Kidney (tissue), 22 donors: ENCODE measurements at places on chromosomes 3 and 15. TPM values are rescaled to one million over a fixed set of nuclear protein-coding genes. Genes with fewer than 3 reads are reported as not detected.

DNA sequence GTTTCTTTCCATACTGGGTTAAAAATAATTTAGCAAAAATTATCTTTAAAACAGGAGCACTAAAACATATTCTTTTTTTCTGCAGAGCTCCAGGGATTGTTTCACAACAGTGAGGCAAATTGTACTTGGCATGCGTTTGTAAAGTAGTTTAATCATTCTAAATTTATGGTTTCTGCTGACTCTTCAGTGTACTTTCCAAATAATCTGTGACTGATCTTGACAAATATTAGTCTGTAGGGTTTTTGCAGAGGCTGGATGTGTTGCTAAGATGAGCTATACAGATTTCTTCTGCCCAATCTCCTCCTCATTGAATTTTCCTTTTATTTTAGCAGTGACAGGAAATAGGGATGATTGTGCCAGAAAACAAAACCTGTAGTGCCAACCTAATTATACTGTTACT is 328.0 kb upstream of the MANF start:
- DNase-seq = no peak

DNA sequence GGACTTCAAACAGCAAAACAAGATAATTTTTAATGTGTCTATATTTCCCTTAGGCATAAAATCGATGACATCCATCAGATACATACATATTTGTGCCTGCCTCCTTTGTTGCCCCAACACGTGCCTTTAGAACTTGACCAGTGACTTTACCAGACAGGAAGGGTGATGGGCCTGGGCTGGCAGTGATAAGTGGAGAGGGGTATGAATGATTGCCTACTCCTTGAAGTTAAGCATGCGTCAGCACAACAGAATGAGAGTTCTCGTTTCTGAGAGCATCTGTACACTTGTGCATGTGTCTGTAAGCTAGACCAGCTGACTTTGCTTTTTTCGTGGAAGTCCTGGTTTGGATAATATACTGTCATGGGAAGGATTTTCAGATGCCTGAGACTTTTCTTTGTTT is 54.9 kb upstream of the COL6A6 start:
- DNase-seq = no peak

DNA sequence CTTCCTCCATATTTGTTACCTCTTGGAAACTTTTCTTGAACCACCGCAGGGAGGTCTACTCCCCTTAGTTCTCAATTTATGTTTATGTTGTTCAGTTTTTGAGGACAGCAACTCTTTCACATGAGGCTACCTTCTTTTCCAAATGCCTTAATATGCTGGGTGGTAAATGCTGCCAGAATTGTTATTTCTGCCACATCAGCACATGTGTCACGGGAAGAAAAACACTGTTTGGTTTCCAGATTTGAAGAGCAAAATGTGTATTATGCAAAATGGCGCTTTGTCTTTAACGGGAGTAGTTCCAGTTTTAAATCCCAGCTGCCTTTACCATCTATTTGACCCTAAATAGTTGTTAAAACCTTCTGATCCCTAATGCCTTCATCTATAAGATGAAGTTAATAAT is 606.2 kb upstream of the TBL1XR1 start:
- DNase-seq = no peak

The CCR1 gene
- 7.4 TPM for polyA plus RNA-seq

DNA sequence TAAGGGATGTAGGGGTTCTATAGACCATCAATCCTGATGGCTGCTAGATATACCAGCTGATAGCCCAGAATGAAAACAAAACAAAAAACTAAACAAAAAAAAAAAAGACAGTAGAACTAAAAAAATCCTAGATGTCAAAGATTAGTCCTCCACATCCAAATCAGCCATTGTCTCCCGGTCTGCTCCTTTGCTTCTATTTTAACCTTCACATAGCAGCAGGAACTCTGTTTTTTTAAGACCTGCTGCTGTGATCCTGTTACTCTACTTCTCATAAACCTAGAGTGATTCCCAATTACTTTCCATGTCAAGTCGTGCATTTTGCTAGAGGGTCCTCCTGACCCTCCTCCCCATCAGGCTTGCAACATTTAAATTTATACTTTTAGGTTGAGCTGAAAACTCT is 2.5 kb downstream of the IFT122 start:
- no peak for DNase-seq

DNA sequence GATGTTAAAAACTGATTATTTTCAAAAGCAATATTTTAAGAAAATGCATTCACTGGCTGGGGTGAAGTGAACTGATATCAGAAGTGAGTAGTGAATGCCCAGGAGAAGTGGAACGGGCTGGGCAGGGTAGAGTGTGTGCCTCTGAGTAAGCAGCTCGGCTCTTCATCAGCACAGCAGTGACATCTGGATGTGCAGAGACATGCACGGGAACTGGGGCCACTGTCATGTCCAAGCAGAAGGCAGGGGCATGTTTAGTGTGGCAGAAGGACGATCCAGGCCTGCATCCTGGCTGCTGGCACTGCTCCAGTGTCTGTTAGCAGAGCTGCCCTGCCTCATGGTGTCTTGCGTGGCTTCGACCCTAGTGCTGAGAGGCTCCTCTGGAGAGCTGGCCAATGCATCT is 305.6 kb upstream of the LRRFIP2 start:
- no peak for DNase-seq

DNA sequence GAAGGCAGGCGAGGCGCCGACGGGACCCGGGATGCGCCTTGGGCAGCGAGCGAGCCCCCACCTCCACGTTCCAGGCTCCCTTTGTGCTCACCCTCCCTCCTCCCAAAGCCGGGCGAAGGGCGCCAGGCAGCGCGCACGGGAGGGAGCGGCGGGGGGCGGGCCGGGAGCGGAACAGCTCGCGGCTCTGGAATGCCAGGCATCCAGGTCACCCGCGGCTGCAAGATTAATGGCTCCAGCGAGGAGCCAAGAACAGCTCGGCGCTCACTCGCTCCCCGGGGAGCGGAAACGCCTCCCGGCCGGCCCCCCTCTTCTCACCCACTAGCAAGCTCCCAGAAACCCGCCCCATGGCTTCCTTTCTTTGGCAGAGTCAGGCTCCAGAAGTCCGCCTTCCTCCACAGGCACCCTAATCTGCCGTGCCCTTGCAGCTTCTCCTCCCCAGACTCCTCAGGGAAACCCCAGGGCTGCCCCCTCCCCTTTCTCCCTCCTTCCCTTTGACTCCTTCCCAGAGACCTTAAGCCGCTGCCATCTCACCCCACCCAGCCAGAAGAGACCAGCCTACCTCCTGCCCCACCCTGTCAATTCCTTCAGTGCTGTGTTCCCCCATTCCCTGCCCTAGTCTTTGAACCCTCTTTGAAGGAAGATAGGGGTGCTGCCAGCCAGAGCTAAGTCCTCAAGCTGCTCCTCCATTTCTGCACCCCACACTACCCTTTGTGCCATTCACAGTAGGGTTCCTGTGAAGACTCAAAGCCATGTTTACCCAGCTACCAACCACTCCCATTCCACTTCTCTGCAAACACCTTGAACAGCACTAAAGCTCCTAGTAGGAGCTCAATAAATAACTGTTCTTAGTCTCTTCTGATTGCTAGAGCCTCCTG is 9.9 kb downstream of the AMOTL2 start:
- DNase-seq = peak; percentile 98

- no peak for DNase-seq
Observed at GRCh38 chr15:101012326-101013200, 93.4 kb downstream of the LRRK1 start.

- no peak for DNase-seq
Observed at GRCh38 chr3:151604891-151605290, 128.8 kb upstream of the AADACL2 start.

GRCh38 chr3:154718053-154718452 is 288.1 kb upstream of the GPR149 start:
- DNase-seq = no peak
